ENCODE measurements at places on chromosomes 2 and 18.

- DNase-seq, result no peak
These were observed 126.4 kb upstream of the CD226 start for GRCh38 chr18:70074116-70074515.

GRCh38 chr2:187171318-187171717 lies 276.7 kb downstream of the CALCRL start:
- no peak for DNase-seq

- peak; percentile 17 for DNase-seq
These were observed 716.5 kb upstream of the LRATD1 start for GRCh38 chr2:13916066-13916465.

GRCh38 chr2:235378944-235379343 lies 114.9 kb upstream of the AGAP1 start:
- DNase-seq, result no peak

GRCh38 chr18:54529444-54529843 lies 61.6 kb upstream of the DYNAP start:
- DNase-seq, result no peak

GRCh38 chr2:151544449-151544848 lies 134.7 kb downstream of the RIF1 start:
- DNase-seq, result no peak

DNA sequence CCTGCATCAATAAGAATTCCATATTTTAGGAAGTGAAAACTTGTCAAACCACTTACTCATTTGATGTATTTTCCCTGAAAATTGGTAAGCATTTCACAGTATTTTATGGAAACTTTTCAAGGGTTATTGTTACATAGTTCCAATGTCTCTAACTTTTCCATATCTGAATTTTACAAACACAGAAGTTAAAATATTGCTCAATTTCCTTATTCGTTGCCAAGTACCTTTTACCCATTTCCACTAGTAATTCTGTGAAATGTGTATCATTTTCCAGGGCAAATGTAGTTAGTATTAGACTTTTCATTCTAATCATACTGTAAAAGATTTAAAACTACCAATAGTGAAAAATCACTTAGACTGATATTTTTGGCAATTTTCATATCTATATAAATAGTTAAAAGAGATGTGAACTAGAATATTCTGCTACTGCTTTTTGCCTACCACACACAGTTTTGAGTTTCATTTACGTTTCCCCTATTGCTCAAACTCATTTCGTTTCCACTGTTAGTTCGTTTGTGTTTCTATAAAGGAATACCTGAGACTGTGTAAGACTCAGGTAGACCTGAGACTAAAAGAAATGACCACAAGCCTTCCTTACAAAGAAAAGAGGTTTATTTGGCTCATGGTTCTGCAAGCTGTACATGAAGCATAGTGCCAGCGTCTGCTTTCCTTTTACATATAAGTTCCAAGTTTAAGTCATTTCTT lies 86.3 kb downstream of the PMS1 start:
- peak; percentile 11 for DNase-seq

- DNase-seq, result no peak
These were observed 55.9 kb upstream of the BARD1 start for GRCh38 chr2:214865400-214865799.

- no peak for DNase-seq
These were observed 175.2 kb downstream of the TGIF1 start for GRCh38 chr18:3624935-3625741.

GRCh38 chr2:66145490-66145889 lies 289.4 kb upstream of the MEIS1 start:
- no peak for DNase-seq

GRCh38 chr2:197453123-197453913 lies at the start of gene COQ10B:
Gene COQ10B, plus strand, starts transcription at chr2:197453552. Its CDS starts 9 bp downstream, at chr2:197453561.
- peak; percentile 100 for DNase-seq

DNA sequence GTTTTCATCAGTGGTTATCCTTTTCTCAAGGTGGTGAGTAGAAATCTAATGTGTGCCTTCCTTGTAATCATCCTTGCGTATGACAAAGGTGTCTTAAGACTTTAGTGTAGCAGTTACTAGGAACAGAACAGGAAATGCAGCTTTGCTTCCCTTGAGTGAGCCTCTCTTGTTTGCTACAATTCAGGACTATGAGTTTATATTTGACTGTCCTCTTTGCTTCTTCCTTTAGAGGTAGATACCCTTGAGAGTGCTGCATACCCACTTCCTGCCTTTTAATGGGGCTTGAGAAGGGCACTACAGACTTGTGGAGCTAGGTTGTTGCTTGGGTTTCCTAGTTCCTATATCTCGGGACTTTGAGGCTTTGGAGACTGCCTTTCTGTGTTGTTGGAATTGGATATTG lies 3.8 kb downstream of the KCNJ13 start:
- no peak for DNase-seq

- DNase-seq, result no peak
These were observed 24.7 kb upstream of the SERPINB5 start for GRCh38 chr18:63451799-63452660.

GRCh38 chr18:56475250-56475649 lies 163.1 kb downstream of the TXNL1 start:
- no peak for DNase-seq

GRCh38 chr2:212181646-212182045 lies 357.0 kb downstream of the ERBB4 start:
- DNase-seq, result no peak

DNA sequence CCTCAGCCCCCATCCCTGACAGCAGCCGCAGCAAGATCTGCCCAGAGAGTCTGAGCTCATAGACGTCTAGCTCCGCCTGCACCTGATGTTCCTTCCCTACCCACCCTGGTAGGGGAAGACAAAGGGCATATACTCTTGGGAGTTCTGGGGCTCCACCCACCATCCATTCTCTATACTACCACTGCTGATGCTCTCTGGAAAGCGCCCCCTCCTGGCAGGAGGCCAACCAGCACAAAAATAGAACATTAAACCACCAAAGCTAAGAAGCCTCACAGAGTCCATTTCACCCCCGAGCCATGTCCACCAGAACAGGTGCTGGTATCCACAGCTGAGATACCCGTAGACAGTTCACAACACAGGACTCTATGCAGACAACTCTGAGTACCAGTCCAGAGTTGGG lies 662.6 kb upstream of the FAM98A start:
- no peak for DNase-seq

DNA sequence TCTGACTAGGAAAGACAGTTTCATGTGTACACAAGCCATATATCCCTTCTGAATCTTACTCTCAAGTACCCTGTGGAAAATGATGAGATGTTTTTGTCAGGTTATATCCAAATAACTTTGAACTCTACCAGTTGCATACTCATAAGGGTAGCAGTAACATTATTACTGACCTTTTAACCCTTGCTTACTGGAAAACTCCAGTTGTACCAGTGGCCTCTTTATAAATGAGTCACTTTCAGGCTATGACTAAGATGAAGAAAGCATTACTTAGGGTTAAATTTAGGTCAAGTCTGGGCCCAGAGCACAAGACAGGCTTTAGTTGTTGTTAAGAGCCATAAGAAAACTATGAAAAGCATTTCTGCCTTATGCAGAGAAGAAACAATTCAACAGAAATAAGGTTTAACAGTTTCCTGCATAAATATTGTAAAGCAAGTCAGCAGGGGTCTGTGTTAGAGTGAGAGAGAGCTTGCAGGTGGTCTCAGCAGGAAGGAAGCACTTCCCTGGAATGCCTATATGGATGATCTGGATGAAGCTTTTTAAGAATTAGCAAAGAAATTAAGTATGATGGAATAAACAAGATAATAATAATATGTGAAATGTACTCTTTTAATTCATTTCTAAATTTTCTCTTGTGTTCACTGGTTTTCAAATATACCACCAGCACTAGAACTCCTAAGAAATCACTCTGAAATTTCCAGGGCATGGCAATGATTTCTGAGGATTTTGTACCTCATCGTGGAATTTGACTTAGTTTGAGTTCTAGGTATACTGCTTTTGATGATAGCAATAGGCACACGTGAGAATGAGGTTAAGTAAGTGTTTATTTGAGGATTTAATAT lies 126.6 kb downstream of the UBE2E3 start:
- DNase-seq, result no peak

DNA sequence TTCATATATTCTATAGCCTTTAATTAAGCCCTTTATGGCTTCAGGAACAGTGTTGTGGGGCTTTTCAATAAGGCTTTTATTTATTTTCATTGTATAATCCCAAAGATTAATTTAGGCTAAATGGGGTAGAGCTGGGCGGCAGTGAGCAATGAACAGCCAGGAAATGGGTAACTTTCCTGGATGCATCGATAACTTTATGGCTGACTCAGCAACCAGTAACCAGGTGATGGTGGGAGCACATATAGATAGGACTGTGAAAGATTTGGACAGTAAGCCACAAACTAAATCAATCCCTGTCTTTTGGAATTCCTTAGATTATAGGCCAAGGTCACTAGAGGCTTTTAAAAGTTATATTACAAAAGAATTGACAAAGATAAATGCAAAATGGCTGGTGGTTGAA lies 1260.6 kb upstream of the CELF4 start:
- no peak for DNase-seq

GRCh38 chr2:120307482-120307881 lies 38.5 kb upstream of the INHBB start:
- no peak for DNase-seq

GRCh38 chr2:66782780-66783361 lies 347.9 kb downstream of the MEIS1 start:
- no peak for DNase-seq

GRCh38 chr2:151051574-151052220 lies 210.0 kb downstream of the RBM43 start:
- DNase-seq, result no peak

- no peak for DNase-seq
These were observed 30.8 kb downstream of the TCF4 start for GRCh38 chr18:55557211-55557610.

DNA sequence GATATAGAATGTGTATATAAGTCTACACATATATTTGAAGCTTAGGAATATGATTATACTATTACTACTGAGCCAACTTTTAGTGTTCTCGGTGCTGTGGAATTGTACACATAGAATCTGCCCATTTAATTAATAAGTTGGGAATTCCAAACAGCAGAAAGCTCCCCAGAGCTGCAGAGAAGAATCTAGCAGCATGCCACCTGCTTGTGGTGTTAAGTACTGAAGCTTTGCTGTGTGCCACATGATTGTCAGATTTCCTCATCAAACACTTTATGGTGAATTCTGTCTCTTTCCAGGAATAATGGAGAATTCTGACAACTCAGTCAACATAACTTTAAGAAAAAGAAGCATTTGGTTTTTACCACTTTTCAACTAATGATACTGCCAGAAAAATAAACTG lies 117.8 kb downstream of the WDSUB1 start:
- DNase-seq, result no peak

DNA sequence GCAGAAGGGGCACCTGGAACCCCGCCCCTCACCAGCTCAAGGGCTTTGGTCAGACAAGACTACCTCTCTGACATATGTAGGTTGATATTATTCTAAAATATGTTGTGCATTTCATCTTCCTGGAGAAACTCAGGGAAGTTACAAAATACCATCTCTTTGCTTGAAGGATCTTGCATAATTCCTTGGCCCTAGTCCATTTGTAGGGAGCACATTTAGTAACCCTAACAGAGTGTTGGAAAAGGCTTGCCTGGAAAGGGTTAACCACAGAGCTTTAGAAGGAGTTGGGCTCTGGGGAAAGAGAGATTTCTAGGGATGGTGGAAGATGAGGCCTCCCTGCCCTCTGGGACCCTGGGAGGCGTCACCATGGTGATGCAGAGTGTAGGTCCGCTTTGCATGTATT lies 143.0 kb upstream of the SLC1A4 start:
- no peak for DNase-seq

- no peak for DNase-seq
These were observed 56.4 kb upstream of the CCDC141 start for GRCh38 chr2:179106342-179106675.

DNA sequence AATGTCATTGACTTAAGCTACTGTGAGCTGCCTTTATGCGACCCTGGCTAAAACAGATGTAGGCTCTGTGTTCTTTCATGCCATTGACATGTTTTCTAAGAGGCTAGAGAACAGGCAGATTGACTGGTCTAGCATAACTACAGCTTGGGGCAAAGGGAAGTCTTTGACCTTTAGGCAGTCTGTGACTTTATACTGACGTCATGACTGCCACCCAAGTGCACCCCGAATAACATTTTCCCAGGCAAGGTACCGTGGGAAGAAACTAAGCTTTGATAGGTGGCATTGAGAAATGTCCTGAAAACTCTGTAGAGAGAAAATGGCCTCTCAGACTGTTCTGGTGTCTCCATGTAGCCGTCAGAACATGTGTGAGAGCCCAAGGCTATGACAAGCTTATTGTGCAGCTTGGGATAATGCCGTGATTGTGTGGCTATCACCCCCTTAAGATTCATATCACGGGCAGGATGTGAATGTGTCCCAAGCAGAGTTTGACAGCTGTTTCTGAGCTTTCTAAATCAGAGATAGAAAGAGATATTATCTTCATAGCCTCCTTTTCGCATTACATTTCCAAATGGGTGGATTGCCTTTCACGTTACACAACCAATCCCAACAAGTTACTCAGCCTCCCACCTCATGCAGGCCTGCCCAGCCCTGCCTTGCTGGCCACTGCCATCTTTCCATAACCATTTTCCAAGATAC lies 672.2 kb upstream of the ACVR2A start:
- no peak for DNase-seq

DNA sequence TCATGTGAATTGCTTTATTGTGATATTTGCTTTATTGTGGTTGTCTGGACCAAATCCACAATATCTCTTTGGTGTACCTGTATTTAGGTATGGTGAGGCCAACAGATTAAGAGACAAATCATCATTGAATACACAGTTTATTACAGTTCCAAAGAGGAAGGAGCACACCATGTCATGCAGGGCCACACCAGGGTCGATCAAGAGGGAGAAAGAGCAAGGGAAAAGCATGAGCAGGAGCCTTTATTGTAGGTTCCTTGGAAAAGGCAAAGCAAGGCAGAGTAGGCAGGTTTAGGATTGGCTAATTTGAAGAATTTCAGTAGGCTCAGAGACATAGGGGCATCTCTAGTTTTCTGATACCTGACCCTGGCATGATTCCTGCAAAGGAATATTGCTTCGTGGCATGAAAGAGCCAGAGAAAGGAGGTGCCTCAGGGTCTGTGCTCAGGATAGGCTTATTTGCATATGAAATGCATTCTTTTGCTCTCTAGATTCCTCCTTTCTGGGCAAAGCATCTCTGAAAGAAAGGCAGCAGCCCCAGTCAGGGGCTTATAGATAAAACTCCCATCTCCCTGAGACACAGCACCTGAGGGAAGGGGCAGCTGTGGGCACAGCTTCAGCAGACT lies 214.2 kb upstream of the ERBB4 start:
- DNase-seq, result no peak

GRCh38 chr2:24352664-24353063 lies 7.7 kb downstream of the ITSN2 start:
- DNase-seq, result no peak

GRCh38 chr2:60549928-60550177 lies 3.6 kb downstream of the BCL11A start:
- DNase-seq, result no peak

Measured in forelimb muscle (tissue), 1 donor.